Fibroblast of skin of scalp (primary cell): ENCODE measurements at places on chromosomes 1 and 21.

DNA sequence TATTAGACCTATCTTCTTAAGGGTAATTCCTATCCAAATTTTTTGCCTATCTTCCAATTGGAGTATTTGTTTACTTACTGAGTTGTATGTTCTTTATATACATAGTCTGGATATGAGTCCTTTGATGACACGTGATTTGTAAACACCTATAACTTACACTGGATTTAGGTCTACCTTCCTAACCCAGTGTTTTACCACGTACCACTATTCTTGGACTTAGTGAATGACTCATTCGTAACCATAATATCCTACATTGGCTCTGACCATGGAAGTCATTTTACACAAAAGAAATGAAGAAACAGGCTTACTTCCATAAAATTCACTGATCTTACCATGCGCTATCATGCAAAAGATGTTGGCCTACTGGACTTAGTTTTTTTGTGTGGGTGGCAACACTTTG lies 23.9 kb upstream of the ZZZ3 start:
- no peak for DNase-seq

- peak; percentile 96 for DNase-seq
These were observed 75.2 kb downstream of the NFIA start for GRCh38 chr1:61157468-61157987.

- peak; percentile 80 for DNase-seq
These were observed 8.0 kb upstream of the B4GALT3 start for GRCh38 chr1:161185282-161185682.

GRCh38 chr1:183607322-183607980 lies 17.2 kb upstream of the NCF2 start:
- no peak for DNase-seq

DNA sequence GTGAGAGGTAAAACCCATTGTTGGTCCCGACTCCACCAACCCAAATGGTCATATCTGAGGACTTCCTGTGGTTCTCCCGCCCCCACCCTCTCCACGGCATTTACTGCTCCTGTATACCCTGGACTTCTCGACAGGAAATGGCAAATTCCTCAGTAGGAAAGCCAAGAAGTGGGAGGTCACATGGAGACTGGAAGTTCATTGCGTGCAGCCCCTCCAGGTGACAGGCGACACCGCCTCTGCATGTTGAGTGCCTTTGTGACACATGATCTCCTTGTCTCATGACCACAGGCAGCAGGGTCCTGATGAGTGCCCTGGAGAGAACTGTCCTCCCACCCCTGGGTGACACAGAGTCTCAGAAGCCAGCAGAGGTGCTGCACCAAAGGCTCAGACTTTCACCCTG lies 24.2 kb downstream of the ERG start:
- DNase-seq: no peak

DNA sequence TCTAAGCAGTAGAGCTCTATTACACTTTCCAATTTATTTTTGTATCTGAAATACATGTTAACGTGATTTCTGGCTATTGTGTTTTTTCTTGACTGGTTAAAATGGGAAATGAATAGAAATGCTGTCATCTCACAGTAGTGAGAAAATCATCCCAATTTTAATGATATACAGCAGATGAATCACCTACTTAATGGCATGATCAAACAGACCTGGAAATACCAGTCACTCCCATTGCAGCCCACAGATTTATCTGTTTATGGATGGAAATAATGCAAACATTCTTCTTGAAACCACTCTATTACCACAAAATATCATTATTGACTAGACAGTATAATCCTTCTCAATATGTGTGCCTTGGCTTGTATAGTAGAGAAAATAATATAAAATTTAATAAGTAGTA lies 497.8 kb upstream of the ADAMTS5 start:
- peak; percentile 14 for DNase-seq

- no peak for DNase-seq
These were observed 169.1 kb downstream of the ZC3H11B start for GRCh38 chr1:219443763-219444162.

- DNase-seq: no peak
These were observed 25.2 kb upstream of the RCAN1 start for GRCh38 chr21:34639882-34640788.

DNA sequence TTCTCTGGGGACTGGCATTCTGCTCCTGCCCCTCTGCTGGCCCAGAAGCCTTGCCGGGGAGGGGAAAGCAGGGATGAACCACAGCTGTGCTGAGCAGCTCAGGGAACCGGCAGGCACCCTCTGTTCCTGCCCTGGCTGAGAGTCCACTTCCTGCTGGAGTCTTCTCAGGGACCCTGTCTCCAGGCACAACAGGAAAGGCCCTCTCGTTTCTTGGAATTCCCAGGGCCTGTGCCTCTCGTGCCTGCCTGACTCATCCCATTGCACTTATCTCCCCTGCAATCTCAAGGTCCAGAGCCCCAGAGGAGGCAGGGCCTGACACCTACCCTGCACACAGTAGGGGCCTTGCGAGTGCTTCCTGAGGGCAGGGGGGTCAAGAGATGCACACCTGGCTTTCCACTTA lies 1.1 kb upstream of the EDN2 start:
- DNase-seq: peak; percentile 82

GRCh38 chr1:200128081-200128480 lies 100.6 kb downstream of the NR5A2 start:
- DNase-seq: no peak

DNA sequence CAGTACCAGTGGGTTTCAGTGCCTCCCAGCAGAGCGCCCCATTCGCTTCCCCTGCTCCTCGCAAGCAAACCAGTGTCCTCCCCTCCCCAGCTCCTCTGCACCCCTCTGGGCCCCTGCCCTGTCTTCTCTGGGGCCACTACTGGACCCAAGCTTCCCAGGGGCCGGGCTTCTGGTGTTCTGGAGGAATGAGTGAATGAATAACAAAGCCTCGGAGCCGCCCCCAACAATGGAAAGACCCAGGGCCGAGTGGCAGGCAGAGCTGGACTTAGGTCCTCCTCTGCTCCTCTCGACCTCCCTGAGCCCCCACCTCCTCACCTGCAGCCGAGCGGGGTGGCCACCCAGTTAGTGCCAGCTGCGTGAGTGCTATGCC lies 37.6 kb downstream of the MATN1 start:
- no peak for DNase-seq

GRCh38 chr1:38641661-38642060 lies 217.9 kb downstream of the RRAGC start:
- no peak for DNase-seq

DNA sequence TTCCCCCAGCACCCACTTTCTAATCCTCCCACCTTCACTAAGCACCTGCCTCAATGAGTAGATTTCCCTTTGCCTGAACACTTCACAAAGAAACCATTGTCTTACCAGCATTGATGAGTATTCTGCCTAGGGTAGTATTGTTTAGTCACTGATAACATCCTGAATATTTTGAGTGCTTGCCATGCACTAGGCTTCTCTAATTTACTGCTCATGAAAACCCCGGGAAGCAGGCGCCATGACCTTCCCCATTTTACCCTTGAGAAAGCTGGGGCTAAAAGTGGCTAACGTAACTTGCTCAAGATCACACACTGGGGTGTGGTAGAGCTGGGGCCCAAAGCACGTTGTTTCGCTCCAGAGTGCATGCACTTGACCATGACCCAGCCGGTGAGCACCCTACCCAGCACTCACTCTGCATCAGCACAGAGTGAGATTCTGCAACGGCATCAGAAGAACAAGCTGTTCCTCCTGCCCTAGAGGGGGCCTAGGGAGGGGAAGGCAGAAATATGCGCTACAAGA lies 10.6 kb upstream of the F3 start:
- DNase-seq: no peak

GRCh38 chr1:41661428-41662060 lies 177.1 kb upstream of the EDN2 start:
- no peak for DNase-seq

DNA sequence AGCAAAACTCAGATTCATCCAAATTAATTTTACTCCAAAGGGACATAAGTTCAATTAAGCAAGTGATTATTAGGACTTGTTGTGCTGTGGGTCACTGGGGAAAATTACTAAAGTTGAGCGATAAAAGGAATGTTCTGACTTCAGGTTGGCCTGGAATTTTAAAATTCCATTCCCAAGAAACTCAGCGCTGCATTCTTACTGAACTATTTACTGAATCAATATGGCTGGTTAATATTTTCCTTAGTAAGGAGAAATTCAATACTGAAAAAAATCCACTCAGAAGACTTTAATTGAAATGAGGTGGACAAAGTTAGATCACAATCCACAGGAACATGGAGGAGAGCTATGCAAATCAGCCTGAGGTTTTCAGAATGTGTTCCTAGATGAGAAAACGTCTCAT lies 578.9 kb upstream of the NR5A2 start:
- peak; percentile 29 for DNase-seq

DNA sequence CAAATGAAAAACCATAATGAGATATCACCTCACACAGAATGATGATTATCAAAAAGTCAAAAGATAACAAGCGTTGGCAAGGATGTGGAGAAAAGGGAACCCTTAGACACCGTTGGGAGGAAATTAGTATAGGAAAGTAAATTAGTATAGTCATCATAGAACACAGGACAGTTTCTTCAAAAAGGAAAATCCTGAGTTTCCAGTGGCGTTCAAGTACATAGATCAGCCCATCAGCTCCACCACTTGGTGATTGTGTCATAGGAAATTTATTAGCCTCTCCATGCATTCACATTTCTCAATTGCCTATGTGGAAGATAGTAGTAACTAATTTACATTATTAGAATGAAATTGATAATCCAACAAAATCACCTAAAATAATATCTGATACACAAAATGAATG lies 20.8 kb upstream of the GBP2 start:
- no peak for DNase-seq

GRCh38 chr1:116273042-116273783 lies 99.8 kb upstream of the ATP1A1 start:
- DNase-seq: no peak

- DNase-seq: peak; percentile 65
These were observed 727.6 kb upstream of the CHRM3 start for GRCh38 chr1:238658763-238659162.

DNA sequence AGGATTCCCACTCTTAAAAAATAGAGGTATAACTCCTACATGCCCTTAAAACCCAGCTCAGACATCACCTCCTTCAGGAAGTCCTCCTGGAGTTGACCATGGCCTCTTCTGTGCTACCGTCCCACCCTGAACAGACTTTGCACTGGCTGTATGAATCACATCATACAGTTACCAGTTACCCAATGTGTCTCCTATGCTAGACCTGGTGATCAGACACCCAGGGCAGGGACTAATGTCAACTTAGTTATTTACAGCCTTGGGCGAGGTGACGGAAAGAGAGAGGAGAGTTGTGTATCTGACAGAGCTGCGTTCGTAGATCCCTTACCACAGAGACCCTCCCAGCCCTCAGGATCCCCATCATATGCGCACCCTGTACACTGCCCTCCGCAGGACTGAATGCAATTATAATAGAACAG lies 72.7 kb downstream of the SLC66A1 start:
- DNase-seq: no peak

DNA sequence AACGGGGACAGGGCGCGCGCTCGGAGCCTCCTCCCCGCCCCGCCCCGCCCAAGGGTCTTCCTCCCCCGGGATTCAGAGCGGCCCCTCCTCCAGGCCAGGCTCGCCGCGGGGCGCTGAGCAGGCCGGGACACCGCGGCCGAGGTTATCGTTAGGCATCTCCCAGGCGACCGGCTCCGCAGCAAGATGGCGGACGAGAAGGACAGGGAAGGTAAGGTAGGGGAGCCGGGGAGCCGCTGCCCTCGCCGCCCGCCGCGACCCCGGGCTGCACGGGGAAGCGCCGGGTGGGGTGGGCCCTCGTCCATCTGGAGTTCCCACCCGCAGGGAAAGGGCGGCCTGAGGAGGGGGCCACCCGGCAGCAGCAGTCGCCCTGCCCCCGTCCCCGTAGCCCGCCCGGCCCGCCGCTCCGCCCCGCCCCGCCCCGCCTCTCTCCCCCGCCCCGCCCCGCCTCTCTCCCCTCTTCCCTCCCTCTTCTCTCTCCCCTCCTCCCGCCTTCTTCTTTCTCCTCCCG lies 105.9 kb upstream of the HNRNPU start:
- DNase-seq: peak; percentile 82

- no peak for DNase-seq
These were observed 1155.6 kb upstream of the NCAM2 start for GRCh38 chr21:19842601-19843000.

DNA sequence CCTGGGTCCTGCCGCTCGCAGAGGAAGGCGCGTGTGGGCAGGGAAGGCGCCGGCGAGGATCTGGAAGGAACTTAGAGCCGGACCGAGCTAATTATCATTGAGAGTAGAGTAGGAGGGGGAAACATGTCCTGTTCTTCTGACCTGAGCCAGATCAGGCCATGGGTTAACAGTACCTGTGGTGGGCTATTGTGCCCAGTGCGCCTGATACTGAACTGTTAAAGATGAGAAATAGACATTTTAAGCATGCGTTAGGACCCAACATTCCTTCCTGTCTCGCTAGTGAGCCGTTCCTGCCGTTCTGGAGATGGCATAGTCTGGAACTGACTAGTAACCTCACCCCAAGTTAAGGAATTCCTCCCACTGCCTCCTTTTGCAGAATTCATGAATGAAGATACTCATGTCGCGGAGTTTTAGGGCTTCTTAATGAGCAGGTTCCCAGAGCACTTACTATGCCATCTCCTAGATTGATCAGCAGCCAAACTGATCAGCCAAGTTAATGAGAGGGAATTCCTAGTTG lies 870 bp downstream of the STRIP1 start:
- peak; percentile 9 for DNase-seq

DNA sequence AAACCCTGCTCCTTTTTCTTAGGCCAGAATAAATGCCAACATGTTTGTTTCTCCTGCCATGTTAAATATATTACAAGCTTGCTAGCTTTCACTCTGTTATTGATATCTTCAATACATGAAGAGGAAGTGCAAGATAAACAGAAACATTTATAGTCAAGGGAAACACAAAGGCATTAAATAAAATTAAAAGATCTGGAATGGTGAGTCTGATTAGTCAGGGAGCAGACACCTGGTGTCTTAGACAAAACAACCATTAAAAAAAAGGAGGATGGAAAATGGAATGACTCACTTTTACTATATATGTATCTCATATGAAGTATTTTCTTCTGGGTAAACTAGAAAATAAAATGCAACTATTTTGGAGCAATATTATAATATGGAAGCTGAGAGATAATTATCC lies 123.3 kb downstream of the SMYD3 start:
- DNase-seq: no peak
